ENCODE measurements at places on chromosomes 2 and 18.

DNA sequence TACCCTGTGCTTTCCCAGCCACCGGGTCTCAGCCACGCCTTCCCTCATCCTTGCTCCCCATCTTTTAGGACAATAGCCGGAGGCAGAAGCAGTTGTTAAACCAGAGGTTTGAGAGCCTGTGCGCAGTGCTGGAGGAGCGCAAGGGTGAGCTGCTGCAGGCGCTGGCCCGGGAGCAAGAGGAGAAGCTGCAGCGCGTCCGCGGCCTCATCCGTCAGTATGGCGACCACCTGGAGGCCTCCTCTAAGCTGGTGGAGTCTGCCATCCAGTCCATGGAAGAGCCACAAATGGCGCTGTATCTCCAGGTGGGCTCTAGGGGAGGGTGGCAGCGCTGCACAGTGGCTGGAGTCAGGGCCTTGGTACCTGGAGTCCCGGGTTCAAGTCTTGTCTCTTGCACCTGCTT lies 2.7 kb downstream of the UCN start:
- no peak for DNase-seq

- DNase-seq: no peak
Measured at GRCh38 chr2:3483227-3483985, 35.9 kb downstream of the ADI1 start.

GRCh38 chr18:53457068-53457467 lies 767.4 kb downstream of the MBD2 start:
- DNase-seq: no peak

- DNase-seq: no peak
Measured at GRCh38 chr18:10860382-10860781, 289.0 kb downstream of the PIEZO2 start.

DNA sequence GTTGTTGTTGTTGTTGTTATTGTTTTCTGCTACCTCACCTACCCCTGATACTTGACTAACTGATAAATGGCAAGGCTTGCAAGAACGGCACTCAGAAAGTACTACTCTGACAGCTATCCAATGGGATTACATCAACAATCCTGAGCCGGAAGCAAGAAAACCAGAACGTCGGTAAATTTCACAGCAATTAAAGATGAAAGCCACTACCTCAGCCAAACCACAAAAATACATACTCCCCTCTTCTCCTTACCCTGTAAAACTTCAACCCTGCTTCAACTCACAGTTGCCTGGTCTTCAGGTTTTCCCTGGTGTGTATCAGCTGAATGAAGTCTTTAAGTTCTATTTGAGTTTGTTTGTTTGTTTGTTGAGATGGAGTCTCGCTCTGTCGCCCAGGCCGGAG lies 293.7 kb upstream of the RND3 start:
- DNase-seq: no peak

- DNase-seq: no peak
Measured at GRCh38 chr2:191386938-191387536, 141.8 kb downstream of the MYO1B start.

GRCh38 chr2:75465317-75465984 lies 95.3 kb downstream of the EVA1A start:
- DNase-seq: no peak

- no peak for DNase-seq
Measured at GRCh38 chr18:10536280-10536679, 10.5 kb downstream of the NAPG start.

Measured in cortex of kidney (tissue), 1 donor.